Left ventricle myocardium inferior (tissue), 1 donor: ENCODE measurements at places on chromosomes 13 and 19.
A peak's percentile ranks its signal among the peaks of the same experiment; 100 is the strongest.

GRCh38 chr13:66128692-66129269 is 1101.4 kb downstream of the PCDH9 start:
- H3K4me1 ChIP-seq = no peaks in the 10 kb centered on the region
- H3K36me3 ChIP-seq = no peaks in the 10 kb centered on the region
- H3K4me3 ChIP-seq = no peak overlapping the region
- no peak for DNase-seq

DNA sequence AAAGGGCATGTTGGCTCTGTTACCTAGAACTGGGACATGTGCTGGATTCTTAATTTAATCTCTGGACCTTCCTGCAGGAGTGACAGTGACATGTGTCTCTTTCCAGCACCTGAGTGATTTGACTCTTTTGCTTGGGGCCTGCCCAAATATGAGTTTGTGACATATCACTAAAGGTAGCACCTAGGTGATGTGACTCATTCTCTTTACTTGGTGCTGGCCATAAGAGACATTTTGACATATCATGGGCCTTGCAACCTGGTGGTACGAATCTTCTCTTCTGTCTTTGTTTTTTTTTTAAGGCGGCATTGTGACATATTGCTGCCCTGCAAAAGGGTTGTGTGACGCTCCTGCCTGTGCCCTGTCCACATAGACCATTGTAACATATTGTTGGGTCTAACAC is 65.9 kb upstream of the ZNF43 start:
- no peaks in the 10 kb centered on the region for H3K36me3 ChIP-seq
- H3K4me1 ChIP-seq = no peaks in the 10 kb centered on the region
- H3K27me3 ChIP-seq = no peaks in the 10 kb centered on the region
- H3K4me3 ChIP-seq = no peak overlapping the region
- no peak overlapping the region for H3K27ac ChIP-seq

DNA sequence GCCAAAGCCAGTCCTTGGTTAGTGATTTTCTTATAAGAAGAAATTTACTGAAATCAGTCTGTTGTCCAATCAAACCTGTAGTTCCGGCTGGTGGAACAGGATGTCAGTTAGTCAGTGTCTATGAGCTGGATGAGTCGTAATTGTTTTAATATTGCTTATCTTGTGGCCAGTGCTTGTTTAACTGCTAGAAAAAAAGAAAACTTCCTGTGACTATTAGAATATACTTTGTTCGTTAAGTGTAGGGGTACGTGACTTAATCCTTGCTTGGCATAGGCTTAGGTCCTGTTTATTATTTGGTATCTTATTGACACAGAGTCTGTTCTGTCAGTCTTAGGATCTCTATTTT is 1484.8 kb upstream of the MIR17HG start:
- no peaks in the 10 kb centered on the region for H3K36me3 ChIP-seq
- H3K4me3 ChIP-seq = no peak overlapping the region
- no peak for DNase-seq
- H3K27me3 ChIP-seq = no peaks in the 10 kb centered on the region
- no peak overlapping the region for H3K27ac ChIP-seq

DNA sequence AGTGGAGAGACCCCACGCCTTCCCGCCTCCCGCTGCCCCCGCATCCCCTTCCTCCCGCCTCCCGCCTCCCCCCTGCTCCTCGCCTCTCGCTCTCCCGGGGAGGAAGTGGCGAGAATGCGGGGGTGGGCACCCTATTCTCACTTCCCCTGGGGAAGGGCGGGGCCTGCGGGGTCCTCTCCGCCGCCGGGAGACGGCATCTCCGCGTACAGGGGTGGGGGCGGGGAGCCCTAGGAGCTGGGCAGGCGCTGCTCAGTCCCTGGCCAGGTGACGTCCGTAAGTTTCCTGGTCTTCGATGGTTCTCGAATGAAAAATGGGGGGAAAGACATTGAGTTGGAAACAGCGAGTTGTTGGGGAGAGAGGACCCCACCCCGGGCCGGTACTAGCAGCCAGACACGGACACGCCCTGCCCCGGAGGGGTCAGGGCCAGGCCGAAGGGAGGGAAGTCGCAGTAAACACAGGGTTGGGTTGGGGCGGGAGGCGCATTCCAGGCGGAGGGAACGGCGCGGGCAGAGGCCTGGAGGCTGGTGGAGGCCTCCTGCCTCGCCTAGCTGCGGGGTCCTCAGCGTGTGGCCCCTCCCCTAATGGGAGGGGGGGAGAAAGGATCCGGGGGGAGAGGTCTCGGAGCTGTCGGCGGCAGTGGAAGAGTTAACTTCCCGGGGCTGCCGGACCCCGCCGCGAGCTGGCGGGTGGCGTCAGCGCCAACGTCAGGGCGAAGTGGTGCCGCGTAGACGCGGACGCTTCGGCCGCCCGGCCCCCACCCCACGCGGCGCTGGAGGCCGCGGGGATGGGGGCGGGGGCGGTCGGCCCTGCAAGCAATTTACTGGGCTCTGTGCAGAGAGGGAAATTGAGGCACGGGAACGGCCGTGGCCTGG is 10.4 kb upstream of the JUND start:
- no peaks in the 10 kb centered on the region for H3K36me3 ChIP-seq
- DNase-seq = peak; percentile 86
- peaks cover 43% of the 10 kb centered on the region for H3K4me1 ChIP-seq
- peak overlapping the region; percentile 98 for H3K27ac ChIP-seq

- no peak overlapping the region for H3K27ac ChIP-seq
- no peak overlapping the region for H3K4me3 ChIP-seq
- H3K36me3 ChIP-seq = no peaks in the 10 kb centered on the region
- peaks cover 37% of the 10 kb centered on the region for H3K4me1 ChIP-seq
Measured at GRCh38 chr13:36549126-36549702, 116.9 kb downstream of the CCNA1 start.

DNA sequence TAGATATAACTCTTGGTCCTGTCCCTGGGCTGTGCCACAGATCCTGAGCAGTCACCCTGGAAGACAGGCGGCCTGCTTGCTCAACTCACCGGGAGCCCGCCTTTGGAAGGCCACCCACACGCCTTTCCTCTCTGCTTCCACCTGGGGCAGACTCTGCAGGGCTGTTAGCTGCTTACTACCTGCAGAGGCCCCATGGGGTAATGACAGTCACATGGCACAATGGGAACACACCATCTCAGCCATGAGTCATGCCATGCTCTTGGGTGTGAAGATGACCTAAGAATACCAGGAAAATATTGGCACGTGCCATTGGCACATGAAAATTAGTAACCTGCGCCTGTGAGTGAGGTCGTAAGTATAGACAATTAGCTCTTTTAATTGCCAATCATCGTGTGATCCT is 108.6 kb downstream of the COL4A2 start:
- H3K4me3 ChIP-seq = no peak overlapping the region
- peaks cover 95% of the 10 kb centered on the region for H3K4me1 ChIP-seq
- no peaks in the 10 kb centered on the region for H3K36me3 ChIP-seq
- H3K27ac ChIP-seq = peak overlapping the region; percentile 88
- DNase-seq = no peak
- H3K27me3 ChIP-seq = no peaks in the 10 kb centered on the region

DNA sequence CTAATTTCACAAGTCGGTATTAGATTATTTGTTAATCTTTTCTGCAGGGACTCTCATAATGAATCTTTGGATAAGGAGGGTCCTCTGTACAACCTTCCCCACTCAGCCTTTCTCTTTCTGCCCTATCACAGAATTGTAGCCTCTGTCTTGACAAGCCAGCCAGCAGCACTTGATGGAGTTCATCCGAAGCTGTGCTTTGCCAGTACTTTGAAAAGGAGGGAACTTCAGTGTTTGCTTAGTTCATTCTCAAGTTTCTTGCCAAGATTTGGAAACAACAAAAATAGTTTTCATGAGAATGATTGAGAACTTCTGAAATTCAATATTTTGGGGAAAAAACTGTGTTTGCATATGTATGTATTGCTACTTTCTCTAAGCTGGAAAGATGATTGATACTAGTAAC is 69.3 kb upstream of the HMGB1 start:
- H3K27me3 ChIP-seq = no peaks in the 10 kb centered on the region
- no peak overlapping the region for H3K27ac ChIP-seq
- H3K4me1 ChIP-seq = no peaks in the 10 kb centered on the region
- H3K36me3 ChIP-seq = no peaks in the 10 kb centered on the region

DNA sequence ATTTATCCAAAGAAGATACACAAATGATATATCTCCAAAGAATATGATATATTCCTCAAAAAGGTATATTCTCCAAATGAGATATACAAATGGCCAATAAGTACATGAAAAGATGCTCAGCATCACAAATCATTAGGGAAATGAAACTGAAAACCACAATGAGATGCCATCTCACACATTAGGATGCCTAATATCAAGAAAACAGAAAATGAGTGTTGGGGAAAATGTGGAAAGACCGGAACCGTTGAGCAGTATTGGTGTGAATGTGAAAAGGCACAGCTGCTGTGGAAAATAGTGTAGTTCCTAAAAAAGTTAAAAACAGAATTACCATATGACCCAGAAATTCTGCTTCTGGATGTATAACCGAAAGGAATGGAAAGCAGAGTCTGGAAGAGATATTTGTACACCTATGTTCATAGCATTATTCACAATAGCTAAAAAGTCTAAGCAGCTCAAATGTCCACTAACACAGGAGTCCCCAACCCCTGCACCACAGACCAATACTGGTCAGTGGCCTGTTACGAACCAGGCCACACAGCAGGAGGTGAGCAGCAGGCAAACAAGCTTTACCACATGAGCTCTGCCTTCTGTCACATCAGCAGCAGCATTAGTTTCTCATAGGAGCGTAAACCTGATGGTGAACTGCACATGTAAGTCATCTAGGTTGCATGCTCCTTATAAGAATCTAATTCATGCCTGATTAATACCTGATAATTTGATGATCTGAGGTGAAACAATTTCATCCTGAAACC is 291.9 kb downstream of the PCDH20 start:
- DNase-seq = no peak
- no peaks in the 10 kb centered on the region for H3K27me3 ChIP-seq
- H3K36me3 ChIP-seq = no peaks in the 10 kb centered on the region
- H3K4me1 ChIP-seq = no peaks in the 10 kb centered on the region

DNA sequence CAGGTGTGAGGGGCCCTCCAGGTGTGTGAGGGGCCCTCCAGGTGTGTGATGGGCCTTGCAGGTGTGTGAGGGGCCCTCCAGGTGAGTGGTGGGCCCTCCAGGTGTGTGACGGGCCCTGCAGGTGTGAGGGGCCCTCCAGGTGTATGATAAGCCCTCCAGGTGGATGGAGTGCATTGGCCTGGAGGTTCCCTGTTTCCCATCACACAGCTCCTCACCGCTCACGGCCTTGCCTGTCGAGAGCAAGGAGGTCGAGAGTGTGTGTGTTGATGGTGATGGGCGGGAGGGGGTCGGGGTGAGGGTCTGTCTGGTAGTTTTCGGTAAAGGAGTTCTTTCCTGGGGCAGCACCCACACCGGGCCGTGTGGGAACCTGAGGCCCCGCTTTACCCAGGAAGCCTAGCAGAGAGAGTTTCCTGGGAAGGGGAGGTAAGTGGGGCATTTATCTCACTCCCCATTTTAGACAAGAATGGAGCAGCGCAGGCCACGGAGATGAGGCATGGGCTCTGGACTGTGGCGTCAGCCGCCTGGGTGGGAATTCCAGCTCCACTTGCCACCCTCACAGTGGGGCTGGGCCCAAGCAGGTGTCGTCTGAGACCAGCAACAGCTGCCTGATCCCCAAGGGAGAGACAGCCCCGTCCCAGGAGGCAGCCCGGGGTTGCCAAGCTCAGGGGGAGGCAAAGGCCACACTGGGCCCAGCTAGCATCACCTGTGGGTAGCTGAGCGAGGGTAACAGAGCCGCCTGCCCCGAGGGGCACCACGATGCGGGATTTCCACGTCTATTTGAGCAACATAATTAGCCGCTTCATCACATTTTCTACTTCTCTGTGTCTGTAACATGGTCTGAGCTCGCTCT is 10.9 kb upstream of the GAS6 start:
- H3K4me1 ChIP-seq = peaks cover 14% of the 10 kb centered on the region
- no peak for DNase-seq
- no peak overlapping the region for H3K27ac ChIP-seq

- H3K27ac ChIP-seq = no peak overlapping the region
- no peaks in the 10 kb centered on the region for H3K36me3 ChIP-seq
- DNase-seq = no peak
- no peaks in the 10 kb centered on the region for H3K4me1 ChIP-seq
- H3K27me3 ChIP-seq = no peaks in the 10 kb centered on the region
Measured at GRCh38 chr13:58619396-58620113, 988.0 kb downstream of the PCDH17 start.

DNA sequence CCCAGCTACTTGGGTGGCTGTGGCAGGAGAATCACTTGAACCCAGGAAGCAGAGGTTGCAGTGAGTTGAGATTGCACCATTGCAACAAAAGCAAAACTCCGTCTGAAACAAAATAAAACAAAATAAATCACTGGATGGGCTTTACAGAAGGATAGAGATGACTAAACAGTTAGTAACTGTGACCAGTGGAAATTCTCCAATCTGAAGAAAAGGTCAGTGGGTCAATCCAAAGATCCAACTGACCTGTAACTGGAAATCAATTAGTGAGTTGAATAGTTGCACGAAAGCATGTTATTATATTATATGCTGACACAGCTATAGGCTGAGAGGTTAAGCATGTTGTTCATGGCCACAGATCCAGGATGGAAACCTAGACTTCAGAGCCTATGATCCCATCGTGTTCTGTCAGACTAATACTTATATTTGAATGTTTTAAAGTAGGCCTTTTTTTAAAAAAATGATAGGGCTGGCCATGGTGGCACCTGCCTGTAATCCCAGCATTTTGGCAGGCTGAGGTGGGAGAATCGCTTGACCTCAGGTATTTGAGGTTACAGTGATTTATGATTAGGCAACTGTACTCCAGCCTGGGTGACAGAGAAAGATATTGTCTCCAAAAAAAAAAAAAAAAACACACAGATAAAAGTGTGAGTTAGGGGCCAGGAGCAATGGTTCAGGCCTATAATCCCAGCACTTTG is 1.4 kb downstream of the ECH1 start:
- no peaks in the 10 kb centered on the region for H3K27me3 ChIP-seq
- H3K4me3 ChIP-seq = peak overlapping the region; percentile 82
- H3K4me1 ChIP-seq = peaks cover 74% of the 10 kb centered on the region

DNA sequence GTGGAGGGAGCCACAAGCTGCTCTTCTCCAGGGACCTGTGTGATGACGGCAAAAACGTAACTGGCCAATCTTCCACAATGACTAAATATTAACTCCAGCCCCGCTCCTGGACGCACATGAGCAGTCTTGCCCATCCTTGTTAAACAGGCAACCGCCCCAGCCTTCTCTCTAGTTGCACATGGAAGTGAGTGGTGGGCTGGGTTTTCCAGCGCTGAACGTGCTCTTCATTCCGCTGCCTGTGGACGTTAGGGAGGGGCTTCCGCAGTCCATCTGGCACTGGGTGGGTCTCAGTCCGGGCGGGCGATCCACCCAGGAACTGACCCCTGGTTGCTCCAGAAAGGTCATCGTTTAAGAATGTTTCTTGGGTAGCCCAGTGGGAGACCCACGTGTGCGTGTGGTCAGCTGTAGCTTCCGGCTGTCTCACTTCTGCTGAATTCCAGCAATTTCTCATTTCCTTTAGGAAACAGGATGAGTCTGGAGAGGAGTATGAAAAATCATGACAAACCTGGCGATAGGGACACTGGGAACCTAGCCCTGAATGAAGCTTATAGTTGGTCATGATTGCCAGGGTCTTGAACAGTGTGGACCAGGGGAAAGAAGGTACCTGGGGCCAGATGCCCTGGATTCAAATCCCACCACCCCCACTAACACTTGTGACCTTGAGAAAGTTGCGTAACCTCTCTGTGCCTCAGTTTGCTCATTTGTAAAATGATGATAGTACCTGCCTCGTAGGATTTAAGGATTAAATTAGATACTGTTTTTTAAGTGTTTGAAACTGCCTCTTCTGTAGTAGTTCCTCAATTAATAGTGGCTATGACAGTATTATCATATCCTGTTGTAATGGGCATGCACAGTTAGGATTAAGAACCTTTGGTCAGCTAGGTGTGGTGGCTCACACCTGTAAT is 92.6 kb downstream of the SIPA1L3 start:
- no peaks in the 10 kb centered on the region for H3K36me3 ChIP-seq
- peak overlapping the region; percentile 75 for H3K27ac ChIP-seq
- H3K4me1 ChIP-seq = peaks cover 46% of the 10 kb centered on the region
- DNase-seq = peak; percentile 66
- H3K27me3 ChIP-seq = no peaks in the 10 kb centered on the region
